ENCODE measurements at places on chromosomes 1 and 21.

DNA sequence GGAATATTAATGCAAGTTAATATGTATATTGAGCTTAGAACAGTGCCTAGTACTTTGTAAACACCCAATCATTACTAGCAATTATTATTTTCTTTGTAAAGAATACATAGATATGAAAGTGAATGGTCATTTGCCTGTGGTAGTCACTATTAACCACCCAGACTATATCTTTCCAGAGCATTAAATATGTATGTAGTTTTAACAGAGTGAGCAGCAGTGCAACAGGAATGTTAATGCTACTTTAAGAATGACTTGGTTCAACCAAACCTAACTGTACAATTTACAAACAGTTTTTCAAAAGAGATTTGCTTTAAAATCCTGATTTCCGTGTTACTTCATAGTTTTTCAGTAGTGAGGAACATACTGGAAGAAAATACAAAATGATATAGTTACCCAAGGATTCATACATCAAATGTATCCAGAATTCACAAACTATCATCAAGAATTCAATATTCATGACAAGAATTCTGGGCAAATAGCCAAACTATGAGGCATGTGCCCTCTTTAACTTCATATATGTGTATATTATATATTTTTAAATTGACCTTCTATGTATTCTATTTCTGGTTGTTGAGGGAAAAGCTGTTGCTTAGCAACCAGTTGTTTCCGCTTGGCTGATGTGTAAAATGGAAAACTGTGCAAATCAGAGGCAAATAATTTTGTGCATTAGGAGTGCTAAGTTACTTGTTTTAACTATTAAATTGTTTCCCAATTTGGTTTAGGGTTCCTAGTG lies 34.9 kb upstream of the IVNS1ABP start:
- no peak for DNase-seq

DNA sequence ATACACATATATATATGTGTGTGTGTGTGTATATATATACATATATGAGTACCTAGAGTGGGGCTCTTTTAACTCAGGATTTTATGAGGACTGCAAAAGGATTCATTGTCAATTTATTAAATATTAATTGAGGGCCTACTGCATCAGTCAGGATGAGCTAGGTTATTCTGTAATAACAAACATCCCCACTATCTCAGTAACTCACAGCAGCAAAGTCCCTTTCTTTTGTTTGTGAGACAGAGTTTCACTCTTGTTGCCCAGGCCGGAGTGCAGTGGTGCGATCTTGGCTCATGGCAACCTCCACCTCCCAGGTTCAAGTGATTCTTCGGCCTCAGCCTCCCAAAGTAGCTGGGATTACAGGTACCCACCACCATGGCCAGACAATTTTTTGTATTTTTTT lies 63.8 kb upstream of the FAM20B start:
- DNase-seq, result no peak

GRCh38 chr1:171805395-171806115 lies 24.1 kb downstream of the METTL13 start:
- DNase-seq, result no peak

- DNase-seq, result no peak
Measured at GRCh38 chr1:201169971-201170532, 15.8 kb upstream of the TMEM9 start.

- no peak for DNase-seq
Measured at GRCh38 chr1:47967864-47968555, 29.2 kb downstream of the TRABD2B start.

- no peak for DNase-seq
Measured at GRCh38 chr1:31904339-31905092, 33.7 kb downstream of the PTP4A2 start.

GRCh38 chr1:114316204-114316603 lies 162.5 kb upstream of the SYT6 start:
- no peak for DNase-seq

DNA sequence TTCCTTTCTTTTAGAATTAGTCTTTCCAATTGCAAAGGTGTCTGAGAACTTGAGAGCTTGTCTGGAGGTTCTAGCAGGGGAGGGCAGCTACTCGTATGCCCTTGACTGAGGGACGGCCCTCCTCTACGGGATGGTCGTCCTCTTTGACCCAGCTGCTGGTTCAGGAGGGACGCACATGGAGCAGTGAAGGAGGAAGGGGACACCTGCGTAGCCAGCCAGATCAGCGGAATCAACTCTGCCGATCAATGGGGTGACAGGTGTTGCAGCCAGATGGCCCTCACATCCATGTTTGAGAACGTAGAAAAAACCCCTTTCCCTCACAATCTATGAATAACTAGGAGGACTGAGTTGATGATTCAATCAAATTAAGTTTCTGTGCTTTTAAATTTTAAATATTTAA lies 15.7 kb upstream of the A3GALT2 start:
- DNase-seq, result no peak

DNA sequence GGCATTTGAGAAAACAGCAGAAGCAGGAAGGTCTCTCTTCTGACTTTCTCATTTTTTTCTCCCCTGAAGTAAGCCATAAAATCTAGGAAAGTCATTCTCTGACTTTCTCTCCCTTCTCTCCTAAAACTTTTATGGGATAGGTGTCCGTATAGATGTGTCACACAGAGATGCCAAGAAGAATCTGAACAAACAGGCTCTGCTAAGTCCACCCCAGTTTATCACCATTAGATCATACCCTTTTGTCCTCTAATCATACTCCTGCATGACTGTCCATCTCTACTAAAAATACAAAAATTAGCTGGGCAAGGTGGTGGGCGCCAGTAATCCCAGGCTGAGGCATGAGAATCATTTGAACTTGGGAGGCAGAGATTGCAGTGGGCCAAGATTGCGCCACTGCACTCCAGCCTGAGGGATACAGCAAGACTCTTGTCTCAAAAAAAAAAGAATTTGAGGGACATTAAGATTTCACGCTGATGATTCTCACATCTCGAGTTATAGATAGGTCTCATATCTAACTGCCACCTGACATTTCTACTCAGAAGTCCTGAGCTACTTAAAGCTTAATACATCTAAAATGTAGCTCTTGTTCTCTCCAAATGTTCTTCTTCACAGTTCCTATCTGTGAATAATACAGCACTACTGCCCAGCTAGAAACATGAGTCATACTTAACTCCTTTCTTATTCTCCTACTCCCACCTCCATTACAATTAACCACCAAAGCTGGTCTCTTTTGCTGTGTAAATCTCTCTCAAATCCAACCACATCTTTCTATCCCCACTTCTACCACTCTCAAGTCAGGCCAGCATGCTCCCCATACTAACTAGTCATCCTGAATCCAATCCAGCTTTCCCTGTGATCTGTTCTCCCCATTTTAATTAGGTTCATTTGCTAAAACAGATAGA lies 47.7 kb downstream of the ZNF644 start:
- no peak for DNase-seq

DNA sequence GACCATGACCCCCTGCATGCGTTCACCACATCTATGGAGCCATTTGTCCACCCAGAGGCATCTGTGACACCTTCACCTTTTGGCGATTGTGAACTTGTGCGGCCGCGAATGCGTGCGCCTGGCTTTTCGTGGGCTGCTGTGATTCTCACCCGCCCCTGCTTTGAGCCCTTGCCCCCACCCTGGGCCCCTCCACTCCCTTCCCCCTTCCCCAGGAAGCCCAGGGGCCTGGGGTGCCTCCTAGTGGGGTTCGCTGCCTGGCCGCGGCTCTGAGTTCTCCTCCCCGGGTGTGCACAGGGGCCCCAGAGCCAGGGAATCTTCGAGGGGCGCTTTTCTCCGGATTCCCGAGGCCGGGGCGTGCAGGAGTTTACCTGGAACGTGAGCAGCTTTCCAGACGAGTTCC lies 97.9 kb upstream of the ACTRT2 start:
- DNase-seq, result no peak

- DNase-seq, result no peak
Measured at GRCh38 chr1:27076803-27077202, 64.2 kb upstream of the TENT5B start.

- DNase-seq, result no peak
Measured at GRCh38 chr1:42479621-42480020, 16.5 kb downstream of the CCDC30 start.

DNA sequence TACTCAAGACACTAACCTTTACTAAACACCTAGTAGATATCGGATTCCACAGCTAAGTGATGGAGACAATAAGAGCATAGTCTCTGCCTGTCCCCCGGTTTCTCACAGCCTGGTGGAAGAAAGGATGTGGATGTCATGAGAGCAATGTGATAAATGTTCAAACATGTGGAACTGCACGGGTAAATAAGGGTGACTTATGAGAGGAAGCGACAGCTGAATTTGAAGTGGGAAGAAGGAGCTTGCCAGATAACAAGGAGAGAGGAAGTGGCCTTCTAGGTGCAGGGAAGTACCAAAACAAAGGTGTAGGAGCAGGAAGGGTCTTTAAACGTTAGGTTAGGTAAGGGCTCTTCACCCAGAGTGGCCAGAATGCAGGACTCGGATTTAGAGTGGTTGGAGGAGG lies 178.6 kb upstream of the NRIP1 start:
- DNase-seq, result no peak

Measured in CMK (cell line).